Activated CD4-positive, alpha-beta T cell treated with anti-CD3 and anti-CD28 coated beads, Interleukin-10, Interleukin-2, amounts not matched to agents 100 ng/mL and 50 ng/mL, durations not matched to agents 16 hours and 8 hours (primary cell): ENCODE measurements at places on chromosomes 6 and 20.
A peak's percentile ranks its signal among the peaks of the same experiment; 100 is the strongest.

DNA sequence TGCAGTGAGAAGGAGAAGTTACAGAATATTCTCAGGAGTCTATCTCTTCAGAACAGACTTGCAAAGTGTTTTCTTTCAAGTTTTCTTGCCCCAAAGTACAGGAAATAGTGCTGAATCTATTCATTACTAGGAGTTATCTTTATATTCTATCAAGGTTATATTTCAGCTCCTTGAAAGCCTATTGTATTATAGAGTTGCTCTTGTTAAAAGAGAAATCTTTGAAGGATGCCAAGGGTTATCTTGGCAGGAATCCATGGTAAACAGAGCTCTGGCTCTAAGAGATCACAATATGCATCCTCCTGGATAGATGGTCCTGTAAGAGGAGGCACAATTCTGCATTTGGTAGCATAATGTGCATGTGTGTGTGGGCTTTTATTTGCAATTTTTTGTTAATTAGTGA is 21.2 kb upstream of the SNRPB2 start:
- DNase-seq, result no peak

DNA sequence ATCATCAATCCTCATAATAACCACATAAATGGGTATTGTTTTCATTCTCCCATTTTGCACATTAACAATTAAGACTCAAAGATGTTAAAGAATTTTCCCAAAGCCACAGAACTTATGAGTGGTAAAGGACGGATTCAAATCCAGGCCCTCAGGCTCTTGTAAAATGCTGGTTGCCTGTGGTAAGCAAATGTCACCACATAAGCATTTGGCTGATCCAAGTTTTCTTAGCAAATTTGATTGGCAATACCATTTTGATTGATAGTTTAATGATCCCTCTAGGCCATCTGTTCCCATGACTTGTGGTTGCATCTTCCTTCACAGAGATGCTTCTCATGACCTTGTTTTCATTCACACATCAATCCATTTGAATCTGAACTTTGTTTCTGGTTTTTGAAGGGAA is 252.0 kb upstream of the RIN2 start:
- DNase-seq, result no peak

- no peak for DNase-seq
Measured at GRCh38 chr20:57479196-57479595, 45.7 kb downstream of the CTCFL start.

DNA sequence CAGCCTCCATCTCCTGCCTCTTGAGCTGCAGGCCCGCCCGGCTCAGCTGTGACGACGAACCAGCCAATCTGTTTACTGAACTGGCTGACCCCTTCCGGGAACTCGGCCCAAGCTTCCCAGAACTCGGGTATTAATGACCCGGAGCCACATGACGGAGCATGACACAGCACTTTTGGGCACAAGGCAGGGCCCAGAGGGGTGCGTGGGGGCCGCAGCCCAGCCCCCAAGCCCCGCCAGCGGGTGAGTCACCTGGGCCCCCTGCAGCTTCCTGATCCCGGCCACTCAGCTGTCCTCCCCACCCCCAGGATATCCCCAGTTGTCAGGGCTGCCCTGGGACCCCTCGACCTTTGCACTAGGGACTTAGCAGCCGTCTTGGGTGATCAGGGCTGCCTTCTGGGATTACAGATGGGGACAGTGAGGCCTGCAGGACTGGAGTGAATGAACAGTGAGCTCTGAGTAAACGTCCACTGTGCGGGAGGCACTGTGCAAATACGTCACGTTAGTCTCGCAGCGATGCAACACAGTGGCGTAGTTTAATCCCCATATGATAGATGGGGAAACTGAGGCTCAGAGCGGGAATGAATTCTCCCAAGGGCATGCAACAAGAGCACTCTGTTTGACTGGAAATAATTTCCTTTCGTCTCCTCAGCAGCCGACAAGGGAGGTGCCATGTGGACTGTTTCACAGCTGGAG is 102.1 kb downstream of the CEBPB start:
- peak; percentile 85 for DNase-seq

GRCh38 chr6:37027811-37028469 is 22.5 kb downstream of the FGD2 start:
- DNase-seq, result no peak

DNA sequence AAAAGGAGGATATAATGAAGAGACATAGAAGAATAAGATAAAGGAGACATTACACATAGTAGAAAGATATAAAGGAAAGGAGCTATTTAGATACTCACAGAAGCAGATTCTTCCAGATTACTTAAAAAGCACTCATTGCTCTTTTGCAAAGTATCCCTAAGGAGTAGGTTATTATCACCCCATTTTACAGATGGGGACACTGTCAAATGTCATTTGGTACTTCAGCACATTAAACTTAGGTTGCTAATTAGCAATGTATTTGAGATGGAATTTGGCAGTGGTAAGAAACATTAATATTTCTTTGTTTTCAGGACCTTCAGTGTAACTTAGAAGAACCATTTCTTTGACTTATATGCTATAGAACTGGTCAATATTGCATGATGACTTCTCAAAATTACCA is 11.9 kb upstream of the HIVEP1 start:
- no peak for DNase-seq

GRCh38 chr6:166308033-166308768 is at the start of gene PRR18:
PRR18 (minus strand) TSS chr6:166308392; CDS start chr6:166308142, 250 bp downstream.
- no peak for DNase-seq

DNA sequence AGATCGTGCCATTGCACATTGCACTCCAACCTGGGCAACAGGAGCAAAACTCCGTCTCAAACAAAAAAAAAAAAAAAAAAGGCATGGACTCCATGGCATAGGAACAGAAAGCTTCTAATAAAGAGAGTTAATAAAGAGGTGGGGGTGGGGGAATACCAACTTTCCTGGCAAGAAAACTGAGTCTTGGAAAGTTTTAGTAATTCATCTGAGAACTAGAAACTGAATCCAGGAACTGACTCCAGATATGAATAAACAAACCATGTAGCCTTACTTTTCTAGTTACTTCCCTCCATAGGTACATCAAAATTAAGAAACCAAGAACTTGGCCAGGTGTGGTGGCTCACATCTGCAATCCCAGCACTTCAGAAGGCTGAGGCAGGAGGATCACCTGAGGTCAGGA is 38.5 kb downstream of the PTPRT start:
- no peak for DNase-seq

GRCh38 chr6:157791450-157791849 is 31.6 kb upstream of the SNX9 start:
- DNase-seq, result no peak

- no peak for DNase-seq
Measured at GRCh38 chr6:31813465-31813849, 1.6 kb downstream of the HSPA1L start.

DNA sequence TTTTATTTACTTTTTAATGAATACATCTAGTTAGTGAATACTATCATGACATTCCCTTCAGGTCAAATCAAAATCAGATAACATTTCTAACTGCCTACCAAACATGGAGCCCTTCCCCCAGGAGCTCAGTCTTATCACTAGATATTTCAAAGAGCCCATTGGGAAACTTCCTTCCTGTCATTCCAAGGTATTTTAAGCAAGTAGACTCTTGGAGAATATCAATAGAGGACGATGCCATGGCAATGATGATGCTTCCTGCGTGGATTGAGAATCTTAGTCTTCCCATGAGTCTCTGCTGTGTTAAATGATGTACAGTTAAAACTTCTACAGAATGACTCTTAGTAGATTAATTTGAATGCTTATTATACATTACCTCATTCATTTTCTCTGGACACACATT is 384.9 kb downstream of the CENPW start:
- no peak for DNase-seq

- no peak for DNase-seq
Measured at GRCh38 chr6:168133687-168134559, 54.9 kb upstream of the FRMD1 start.

DNA sequence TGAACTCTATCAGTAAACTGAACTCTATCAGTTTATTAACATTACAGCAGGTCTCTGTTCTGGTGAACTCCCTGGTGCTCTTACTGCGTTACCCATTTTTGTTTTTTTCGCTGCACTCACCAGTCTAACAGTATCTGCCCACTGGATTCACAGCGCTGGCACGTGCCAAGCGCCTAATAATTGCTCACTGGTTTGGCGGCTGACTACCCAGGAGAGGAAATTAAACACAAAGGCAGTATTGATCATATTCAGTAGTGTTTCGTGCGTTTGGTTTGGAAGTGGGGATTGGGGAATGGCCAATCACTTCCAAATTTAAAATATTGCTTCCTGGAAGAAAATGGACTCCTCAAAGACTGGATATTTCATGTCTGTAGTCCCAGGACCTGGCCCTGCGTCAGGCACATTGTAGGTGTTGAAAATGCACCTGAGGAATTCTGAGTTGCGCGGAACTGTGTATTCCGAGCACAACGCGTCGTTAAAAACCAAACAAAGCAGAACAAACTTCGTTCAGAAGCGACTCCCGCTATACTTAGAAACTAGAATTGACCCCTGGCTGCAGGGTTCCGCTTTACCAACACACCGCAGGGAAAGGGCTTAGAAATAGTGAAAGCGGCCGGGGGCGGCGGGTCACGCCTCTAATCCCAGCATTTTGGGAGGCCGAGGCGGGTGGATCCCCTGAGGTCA is 1.1 kb upstream of the RPS12 start:
- DNase-seq, result peak; percentile 72

DNA sequence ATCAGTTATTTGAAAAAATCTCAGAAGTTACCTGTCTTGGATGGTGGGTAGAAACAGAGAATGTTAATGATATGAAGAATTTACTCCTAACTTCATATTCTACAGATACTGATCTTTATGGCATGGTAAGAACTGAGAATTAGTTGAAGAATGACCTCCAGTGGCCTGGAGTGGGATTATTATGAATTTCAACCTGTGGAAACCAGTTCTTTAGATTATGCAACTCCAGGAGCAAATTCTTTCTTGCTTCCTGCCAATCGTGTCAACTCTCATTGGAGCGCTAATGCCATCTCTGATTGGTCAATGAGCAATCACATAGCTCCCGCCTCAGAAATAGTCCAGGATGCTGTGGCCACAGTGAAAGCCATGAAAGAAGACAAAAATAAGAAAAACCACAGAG is 40.6 kb downstream of the LYRM2 start:
- DNase-seq, result peak; percentile 25

GRCh38 chr6:54775576-54775975 is 71.0 kb upstream of the FAM83B start:
- DNase-seq, result no peak

- DNase-seq, result no peak
Measured at GRCh38 chr20:10304471-10305046, 85.9 kb downstream of the SNAP25 start.

DNA sequence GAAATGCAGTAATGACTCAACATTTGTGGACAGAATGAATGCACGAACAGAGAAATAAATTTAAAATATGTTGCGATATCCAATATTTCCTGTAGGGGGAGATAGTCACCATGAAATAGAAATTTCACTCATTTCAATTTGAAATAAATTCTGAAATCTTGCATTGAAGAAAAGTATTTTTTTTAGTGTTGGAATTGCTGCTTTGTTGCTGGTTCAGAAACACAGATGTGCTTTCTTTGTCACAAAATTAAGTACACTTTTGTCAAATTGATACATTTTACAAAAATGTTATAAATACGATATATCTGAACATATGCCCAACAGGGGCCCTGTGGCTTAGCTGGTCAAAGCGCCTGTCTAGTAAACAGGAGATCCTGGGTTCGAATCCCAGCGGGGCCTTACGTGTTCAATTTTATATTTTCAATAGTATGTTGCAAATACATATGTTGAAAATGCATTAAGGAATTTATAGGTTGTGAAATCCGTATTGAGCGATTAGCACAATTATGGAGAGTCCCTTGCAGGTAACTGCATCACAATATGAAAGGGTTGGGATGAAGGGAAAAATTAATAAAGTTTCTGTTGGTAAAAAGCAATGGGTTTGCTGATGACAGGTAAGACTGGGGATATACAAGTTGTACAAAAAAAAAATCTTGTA is 85.4 kb upstream of the PRSS16 start:
- peak; percentile 75 for DNase-seq
